Activated naive CD8-positive, alpha-beta T cell treated with anti-CD3 and anti-CD28 coated beads, Interleukin-2, amount 50 U/mL, for 24 hours (primary cell): ENCODE measurements at places on chromosomes 3 and 15.

DNA sequence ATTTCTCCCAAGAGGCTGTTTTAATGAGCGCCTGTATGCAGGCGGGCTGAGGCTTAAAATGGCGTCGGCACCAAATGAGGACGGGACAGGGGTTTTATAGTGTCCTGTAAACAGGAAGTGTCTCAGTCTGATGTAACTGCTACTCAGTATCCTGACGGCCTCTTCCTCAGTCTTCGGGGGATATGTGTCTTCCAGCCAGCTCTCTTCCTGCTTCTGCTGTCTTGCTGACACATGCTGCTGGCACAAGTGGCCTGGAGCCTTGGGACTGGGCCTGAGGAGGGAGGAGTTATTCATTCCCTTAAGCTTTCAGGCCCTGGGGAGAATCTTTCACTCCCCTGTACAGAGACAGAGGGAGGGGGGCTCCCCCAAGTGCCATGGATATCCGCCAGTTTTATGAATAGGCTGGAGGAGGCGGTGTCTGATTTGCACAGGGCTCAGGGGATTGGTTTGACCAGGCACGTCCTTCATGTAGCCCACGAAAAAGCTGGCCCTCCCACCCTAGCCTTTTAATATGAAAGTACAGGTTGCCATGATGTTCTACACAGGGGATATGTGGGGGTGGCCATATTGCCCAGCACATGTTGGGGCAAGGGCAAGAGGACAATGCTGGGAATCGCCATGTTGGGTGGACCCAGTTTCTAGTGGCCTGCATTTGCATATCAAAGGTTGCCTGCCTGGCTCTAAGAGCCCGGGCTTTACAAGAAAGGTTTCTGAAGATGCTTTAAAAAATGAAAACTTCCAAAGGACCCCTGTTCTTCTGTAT is 19.9 kb downstream of the NDUFB4 start:
- no peak for DNase-seq

GRCh38 chr3:34969513-34969912 is 669.8 kb upstream of the ARPP21 start:
- no peak for DNase-seq

- no peak for DNase-seq
These were observed 1.4 kb upstream of the TMEM87A start for GRCh38 chr15:42274702-42274989.

- no peak for DNase-seq
These were observed 27.5 kb downstream of the CCDC12 start for GRCh38 chr3:46948830-46949671.

DNA sequence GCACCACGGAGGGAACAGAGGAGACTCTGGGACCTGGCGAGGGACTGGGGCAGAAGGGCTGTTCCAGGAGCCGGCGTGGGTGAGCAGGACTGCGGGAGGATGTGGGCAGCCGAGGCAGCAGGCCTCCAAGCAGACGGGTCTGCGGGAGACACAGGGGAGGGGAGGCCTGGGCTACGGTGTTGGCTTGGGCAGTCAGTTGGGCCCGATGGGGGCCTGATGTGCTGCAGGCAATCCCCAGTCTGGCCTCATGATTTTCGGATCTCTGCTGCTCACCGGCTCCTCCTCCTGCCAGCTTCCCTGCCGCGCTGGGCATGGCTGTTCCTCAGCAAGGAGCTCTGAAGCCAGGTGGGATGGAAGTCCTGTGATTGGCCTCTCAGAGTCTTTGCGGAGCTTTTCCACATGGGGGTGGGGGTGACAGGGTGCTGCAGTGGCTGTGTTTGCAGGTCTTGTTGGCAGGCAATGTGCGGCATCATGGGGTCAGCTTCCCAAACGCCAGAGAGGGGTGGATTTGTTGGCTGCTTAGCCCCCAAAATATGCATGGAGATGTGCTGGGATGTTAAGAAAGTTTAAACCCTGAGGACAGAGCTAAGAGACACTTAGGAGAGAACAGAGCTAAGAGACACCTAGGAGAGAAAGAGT is 19.3 kb downstream of the MINAR1 start:
- no peak for DNase-seq

- no peak for DNase-seq
These were observed 94.8 kb upstream of the FEZF2 start for GRCh38 chr3:62467966-62468722.
